ENCODE measurements at places on chromosomes 3 and 15.

- DNase-seq, result peak; percentile 40
Measured at GRCh38 chr3:30747771-30748281, 141.4 kb downstream of the TGFBR2 start.

DNA sequence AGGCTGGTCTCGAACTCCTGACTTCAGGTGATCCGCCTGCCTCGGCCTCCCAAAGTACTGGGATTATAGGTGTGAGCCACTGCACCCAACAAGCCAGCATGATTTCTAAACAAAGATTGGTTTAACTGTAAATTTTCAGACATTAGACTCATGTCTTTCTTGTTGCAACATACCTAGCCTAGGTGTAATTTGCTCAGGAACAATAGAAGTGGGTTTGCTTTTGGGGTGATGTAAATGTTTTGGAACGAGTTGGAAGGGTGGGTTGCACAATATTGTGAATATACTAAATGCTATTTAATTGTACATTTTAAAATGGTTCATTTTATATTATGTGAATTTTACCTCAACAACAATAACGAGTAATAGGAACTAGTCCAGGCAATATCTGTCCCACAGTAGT lies 7.1 kb downstream of the CCR4 start:
- no peak for DNase-seq

DNA sequence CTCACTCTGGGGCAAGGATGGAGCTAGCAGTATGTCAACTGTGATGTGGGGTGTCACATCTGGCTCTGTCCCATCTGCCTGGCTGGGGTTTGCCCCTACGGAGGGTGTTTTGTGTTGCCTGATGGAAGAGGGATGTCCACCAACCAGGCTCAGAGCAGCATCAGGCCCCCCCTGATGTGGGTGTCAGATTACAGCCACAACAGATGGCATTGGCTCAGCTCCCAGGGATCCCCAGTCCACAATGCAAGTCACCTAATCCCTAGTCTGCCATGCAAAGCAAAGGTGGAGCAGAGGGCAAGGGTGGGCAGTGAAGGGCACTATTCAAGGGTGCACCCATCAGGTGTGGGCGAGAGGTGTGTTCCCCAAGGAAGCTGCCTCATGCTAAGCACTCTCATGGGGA lies 48.9 kb upstream of the AMOTL2 start:
- DNase-seq, result no peak

- DNase-seq, result no peak
Measured at GRCh38 chr3:185070491-185071286, 82.2 kb downstream of the C3orf70 start.

Data from HS-27A (cell line).